ENCODE measurements at places on chromosomes 5 and 9. TPM values are rescaled to one million over a fixed set of nuclear protein-coding genes. Genes with fewer than 3 reads are reported as not detected.

The SLC28A3 gene
- 1.0 TPM for total RNA-seq

DNA sequence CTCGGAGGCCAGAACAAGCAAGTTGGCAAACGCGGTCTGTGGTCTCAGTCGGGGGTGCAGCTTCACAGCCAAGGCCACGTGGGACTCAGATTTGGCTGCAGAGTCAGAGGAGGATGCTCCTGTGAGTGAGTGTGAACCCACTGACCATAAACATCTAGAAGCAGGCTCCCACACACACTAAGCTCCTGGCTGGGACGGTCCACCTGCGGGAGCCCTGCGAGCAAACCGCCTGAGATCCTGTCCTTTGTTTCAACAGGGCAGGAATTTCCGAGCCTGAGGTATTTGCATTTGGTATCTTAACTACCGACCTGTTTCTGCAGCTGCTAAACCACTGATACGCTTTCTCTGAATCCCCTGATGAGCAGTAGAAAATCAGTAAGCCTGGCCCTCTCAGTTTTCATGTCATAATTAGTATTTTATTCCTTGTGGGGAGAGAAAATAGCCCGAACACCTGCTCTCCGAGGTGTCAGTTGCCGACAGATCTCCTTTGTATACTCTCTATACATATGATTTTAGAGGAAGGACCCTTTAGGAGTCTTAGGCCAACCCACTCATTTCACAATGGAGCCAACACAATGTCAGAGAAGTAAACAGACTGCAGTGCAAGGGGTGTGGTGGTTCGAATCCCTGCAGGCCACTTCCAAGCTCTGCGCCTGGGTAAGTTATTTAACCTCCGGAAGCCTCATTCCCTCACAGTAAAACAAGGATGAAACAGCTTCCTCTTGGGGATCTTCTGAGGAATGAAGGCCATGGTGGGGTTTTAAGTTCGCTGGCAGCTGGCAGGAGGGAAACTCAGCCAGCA lies 40.9 kb upstream of the PWWP2A start:
- H3K27me3 ChIP-seq, result no peaks in the 10 kb centered on the region
- H3K36me3 ChIP-seq, result no peaks in the 10 kb centered on the region
- no peak for DNase-seq
- H3K4me1 ChIP-seq, result peaks cover 6% of the 10 kb centered on the region
- no peak overlapping the region for H3K27ac ChIP-seq
- no peak overlapping the region for H3K4me3 ChIP-seq

DNA sequence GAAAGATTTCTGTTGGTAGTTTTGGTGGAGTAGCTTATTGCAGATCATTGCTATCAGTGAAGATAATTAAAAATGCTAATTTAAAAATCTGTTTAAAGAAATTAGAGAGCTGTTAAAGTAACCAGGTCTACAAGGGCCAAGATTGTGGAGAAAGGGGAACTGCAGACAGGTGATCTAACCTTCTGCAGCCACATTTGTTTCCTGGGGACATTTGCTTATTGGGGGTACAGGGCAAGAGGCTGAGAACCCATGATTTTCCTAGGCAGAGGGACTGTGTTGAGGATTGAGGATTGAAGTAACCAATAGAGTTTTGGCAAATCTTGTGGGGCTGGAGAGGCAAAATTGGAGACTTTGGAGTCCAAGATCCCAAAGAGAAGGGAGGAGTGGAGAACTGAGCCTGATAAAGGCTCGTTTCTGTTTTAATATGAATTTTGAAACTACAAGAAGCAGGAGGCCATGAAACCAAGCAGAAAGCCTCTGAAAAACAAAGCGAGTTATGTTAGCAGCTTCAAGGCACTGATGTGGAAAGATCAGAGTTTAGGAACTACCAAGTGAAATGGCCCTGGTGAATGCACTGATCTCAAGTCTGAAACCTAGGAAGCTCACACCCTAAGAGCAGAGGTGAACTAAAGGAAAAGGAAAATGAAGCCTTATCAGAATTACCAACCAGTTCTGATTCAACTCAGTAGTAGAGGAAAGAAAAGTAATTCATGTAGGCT lies 219.8 kb upstream of the C9orf72 start:
- no peaks in the 10 kb centered on the region for H3K36me3 ChIP-seq
- H3K4me1 ChIP-seq, result no peaks in the 10 kb centered on the region
- H3K4me3 ChIP-seq, result no peak overlapping the region
- DNase-seq, result no peak
- H3K27ac ChIP-seq, result no peak overlapping the region
- no peaks in the 10 kb centered on the region for H3K27me3 ChIP-seq

The PGM5 gene
- 75.3 TPM for total RNA-seq

The WWC1 gene
- 8.6 TPM for total RNA-seq

GRCh38 chr9:86902991-86903733 lies 44.1 kb downstream of the GAS1 start:
- DNase-seq, result no peak
- no peaks in the 10 kb centered on the region for H3K36me3 ChIP-seq
- peaks cover 29% of the 10 kb centered on the region for H3K27me3 ChIP-seq

The TMC1 gene
- total RNA-seq, result not detected

The ARPC5L gene
- 36.0 TPM for total RNA-seq
